Non-pigmented ciliary epithelial cell (primary cell): ENCODE measurements at places on chromosomes 7 and 10.

- no peak for DNase-seq
Observed at GRCh38 chr7:145293754-145294153, 457.9 kb upstream of the TPK1 start.

- peak; percentile 24 for DNase-seq
Observed at GRCh38 chr7:25122373-25122772, 2.7 kb downstream of the CYCS start.

DNA sequence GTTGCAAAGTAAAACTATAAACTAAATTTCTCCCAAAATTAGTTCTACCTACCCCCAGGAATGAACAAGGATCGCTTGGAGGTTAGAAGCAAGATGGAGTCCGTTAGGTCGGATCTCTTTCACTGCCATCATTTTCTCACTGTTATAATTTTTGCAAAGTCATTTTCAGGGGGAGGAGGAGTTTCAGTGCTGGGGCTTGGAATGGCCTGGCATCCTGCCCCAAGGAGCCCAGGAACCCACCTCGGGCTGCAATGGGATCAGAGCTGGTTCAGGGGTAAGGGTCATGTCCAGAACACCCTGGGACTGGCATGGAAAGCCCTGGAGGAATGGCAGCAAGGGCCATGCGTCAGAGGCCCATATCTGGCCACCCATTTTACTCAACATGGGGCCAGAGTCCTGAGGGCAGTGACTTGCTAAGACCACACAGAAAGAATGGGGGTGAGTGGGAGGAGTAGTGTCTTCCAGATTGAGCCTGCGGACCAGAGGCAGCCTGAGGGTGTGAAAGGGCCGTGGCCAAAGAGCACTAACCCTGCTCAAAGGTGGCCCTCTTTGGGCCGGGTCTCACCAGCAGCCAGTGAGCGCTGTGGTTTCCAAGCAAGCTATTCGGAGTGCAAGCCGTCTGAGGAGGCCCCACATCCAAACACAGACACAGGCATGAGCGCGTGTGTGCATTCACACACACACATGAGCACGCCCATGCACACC is 31.8 kb downstream of the GPRIN2 start:
- DNase-seq: no peak

DNA sequence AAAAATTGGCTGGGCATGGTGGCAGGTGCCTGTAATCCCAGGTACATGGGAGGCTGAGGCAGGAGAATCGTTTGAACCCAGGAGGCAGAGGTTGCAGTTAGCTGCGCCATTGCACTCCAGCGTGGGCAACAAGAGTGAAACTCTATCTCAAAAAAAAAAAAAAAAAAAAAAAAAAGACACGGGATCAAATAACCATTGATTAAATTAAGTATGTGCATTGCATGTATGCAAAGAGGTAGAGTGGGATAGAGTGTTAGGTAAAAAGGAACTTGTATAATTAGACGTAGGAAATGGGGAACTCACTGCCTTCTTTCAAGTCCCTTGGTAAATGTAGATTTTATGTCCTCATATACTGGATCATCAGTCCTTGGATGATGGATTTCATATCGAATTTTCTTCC is 13.1 kb downstream of the VCL start:
- no peak for DNase-seq

GRCh38 chr7:100674411-100675104 is 1.0 kb downstream of the GNB2 start:
- no peak for DNase-seq

DNA sequence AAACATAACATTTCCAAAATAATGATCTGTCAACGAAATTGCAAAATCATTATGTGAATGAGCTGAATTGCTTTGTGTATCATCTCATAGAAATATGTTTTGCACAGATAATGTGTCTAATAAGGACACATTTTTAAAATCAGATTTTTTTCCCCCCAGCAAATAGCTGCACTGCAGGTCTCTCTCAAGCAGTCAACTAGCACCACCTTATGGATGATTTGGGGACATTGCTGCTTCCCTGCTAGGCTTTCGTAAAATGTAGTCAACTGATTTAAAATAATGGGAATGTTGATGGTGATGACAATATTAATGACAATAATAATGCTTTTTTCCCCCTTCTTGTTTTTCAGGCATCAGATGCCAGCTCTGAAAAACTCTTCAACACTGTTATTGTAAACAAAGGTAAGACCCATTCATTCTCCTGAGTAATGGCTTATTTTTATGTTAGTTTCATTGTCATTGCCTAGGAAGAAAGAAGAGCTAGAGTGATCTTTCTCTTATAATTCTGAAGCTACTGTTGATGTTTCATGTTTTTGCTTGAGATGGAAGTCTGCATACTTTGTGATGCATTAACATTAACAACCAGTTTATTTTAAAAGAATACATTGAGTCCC is 433.6 kb upstream of the GALNT17 start:
- DNase-seq: no peak

DNA sequence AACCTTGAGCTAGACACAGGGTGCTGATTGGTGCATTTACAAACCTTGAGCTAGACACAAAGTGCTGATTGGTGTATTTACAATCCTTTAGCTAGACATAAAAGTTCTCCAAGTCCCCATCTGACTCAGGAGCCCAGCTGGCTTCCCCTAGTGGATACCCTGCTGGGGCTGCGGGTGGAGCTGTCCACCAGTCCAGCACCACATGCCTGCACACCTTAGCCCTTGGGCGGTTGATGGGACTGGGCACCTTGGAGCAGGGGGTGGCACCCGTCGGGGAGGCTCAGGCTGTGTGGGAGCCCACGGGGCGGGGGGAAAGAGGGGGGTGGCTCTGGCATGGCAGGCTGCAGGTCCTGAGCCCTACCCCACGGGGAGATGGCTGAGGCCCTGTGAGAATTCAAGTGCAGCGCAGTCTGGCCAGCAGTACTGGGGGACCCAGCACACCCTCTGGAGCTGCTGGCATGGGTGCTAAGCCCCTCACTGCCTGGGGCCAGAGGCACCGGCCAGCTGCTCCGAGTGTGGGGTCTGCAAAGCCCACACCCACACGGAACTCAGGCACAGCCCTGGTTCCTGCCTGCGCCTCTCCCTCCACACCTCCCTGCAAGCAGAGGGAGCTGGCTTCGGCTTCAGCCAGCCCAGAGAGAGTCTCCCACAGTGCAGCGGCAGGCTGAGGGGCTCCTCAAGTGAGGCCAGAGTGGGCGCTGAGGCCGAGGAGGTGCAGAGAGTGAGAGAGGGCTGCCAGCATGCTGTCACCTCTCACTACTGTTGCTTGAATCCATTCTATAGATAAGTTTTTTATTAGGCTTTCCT is 369.8 kb upstream of the SMIM30 start:
- DNase-seq: no peak

- DNase-seq: no peak
Observed at GRCh38 chr7:107170051-107170915, 1.5 kb downstream of the HBP1 start.

- no peak for DNase-seq
Observed at GRCh38 chr7:50544992-50545391, 20.2 kb downstream of the DDC start.

DNA sequence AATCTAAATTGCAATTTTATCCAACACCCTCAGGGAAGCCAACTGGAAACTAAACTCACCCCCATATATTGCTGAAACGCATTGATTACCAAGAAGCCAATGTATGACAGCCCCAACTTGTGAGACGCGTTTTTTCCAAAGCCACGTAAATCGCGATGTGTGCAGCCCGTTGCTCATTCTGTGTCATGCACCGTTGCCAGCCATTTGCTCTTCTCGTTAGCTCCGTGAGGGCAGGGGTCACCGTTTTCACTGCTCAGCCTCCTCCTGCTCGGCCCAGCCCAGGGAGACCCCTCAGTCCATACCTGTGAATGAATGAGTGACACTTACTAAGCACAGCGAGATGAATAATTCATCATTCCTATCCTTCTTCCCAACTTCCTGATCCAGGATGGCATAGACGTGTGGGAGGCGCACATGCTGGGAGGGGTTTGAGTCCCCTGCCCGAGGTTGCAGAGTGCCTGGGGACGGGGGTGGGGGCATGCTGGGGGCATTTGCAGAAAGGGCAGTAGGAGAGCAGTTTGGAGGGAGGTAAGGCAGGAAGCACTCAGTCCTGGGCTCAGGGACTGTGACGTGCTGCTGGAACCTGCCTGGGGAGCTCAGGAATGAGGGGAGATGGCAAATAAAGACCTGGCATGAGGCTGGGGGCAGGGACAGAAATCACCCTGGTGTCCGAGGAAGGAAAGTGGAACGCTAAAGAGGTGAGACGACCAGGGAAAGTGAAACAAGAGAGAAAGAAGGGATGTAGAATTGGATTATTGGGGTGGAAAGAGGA is 104.2 kb upstream of the SDK1 start:
- DNase-seq: no peak

- DNase-seq: peak; percentile 36
Observed at GRCh38 chr10:10869592-10869991, 148.1 kb upstream of the CELF2 start.

GRCh38 chr10:10977978-10978377 is 39.7 kb upstream of the CELF2 start:
- DNase-seq: no peak

GRCh38 chr10:82377608-82378007 is 502.6 kb downstream of the NRG3 start:
- DNase-seq: no peak

GRCh38 chr10:114393482-114393881 is 10.8 kb downstream of the AFAP1L2 start:
- DNase-seq: no peak

GRCh38 chr10:29735628-29736365 is 101.0 kb upstream of the SVIL start:
- no peak for DNase-seq

DNA sequence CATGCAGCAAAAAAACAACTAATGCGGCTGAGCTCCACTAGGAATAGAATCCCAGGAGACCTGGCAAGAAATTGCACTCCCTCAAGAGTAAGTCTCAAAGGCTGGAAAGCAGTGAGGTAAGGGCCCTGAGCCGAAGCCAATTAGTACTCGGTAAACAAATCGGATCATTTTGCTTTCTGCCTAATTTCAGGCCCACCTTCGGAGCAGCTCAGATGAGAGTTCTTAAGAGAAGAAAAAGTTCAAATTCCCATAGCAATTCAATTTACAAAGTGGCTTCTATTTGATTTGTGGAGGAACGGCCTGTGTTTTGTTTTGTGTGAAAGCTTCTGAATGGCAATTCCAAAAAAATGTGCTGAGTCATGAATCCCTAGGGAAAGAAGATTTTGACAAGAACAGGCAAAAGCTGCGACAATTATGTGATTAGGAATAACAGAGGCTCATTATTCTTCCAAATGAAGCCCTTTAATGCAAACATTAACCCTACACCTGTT is 60.9 kb downstream of the SLC16A9 start:
- DNase-seq: no peak

DNA sequence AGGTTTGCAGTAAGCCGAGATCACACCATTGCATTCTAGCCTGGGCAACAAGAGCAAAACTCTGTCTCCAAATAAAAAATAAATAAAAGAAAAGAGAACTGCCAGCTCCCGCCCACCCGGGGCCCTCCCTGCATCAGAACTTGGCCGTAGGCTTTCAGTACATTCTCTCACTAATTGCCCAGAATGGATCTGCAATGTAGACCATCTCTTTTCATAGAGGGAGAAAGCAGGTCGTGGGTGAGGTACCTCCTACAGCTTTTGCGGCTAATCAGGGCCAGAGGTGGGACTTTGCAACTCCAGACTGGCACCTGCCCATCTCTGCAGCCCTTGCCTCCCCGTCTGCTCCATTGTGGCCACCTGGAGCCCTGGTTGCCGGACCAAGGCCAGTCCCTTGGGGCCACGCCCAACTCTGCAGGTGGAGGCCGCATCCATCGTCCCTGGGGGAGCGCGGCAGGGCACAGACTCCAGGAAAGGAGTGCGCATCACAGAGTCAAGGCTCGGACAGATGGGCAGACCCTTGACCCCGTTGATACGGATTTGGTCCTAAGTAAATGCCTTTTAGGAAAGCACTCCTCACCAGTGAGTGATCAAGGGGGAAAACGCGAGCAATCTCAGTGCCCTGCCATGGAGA is 179.1 kb upstream of the SH2B2 start:
- DNase-seq: no peak

DNA sequence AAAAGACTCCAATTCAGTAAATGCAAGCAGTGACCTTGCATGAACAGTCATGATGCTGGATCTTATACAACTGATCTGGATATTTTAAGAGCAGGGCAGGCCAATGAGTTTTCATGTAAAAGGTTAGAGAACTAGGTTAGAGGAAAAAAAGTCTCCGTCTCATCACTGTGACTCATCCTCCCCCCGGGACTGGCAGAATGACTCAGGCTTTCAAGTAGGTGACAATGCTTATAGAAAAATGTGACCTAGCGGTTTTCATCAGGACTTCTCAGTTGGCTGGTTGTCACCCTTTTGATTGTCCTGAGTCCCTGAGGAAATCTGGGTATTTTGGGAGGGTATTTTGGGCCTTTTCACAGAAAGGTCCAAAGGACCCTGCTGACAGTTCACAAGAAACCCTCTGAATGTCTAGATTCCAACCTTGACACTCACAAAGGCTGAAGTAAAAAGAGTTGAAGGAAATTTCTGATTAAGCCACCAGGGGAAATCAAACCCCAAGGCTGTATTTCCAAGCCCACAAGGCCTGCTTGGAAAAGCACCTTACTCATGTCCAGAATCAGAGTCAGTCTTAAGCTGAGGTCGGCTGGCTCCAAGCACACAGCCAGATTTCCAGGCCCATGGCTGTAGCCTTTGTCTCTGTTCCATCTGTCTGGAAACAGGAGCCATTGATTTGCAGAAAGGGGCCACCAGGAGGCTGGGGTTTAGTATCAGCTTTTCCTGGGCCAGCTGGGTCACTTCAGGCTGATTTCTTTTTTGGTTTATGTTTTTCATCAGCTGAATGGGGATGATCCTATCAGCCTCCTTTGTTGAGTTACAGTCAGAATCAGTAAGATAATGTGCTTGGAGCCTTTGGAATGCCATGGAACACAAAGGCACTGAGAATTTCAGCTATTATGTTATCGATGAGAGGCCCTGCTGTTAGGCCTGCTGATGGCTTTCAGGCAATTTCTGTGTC is 226.4 kb upstream of the HABP2 start:
- DNase-seq: peak; percentile 51

DNA sequence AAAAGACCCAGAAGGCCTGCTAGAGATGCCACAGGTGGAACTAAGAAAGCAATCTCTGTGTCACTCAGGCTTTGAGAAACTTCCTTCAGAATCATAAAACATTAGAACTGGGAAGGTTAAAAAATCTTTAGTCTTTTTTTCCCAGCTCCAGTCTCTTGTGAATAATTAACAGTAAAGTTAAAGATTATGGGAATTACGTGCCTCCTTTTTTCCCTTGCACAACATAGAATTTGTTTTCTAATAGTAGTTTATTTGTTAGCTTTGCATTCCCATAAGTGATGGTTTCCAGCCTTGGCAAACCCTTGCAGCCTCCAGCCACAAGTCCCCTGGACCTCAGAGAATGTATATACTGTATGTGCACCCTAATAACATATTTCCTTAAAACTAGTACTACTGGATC is 128.3 kb downstream of the TPST1 start:
- DNase-seq: no peak

DNA sequence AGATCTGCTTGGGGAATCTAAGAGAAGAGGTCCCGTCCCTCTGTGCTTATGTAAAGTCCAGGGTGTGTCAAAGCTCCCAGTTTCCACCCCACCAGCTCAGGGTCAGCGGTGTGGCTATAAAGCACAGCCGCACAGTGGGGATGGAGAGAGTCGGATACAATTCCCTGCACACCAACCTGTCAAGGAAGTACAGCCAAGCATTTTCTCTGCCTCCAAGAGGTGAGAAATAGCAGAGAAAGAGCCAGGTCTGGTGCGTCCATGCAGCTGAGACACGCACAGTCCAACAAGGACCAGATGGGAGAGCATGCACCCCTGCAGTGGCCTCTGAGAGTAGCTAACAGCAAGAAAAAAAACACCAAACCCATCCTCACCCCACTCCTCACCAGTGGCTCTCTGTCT is 61.3 kb upstream of the WAC start:
- no peak for DNase-seq
